ENCODE measurements at places on chromosomes 6 and 20.

GRCh38 chr20:38337561-38338140, 8.6 kb upstream of the LBP start:
- no peak for DNase-seq

DNA sequence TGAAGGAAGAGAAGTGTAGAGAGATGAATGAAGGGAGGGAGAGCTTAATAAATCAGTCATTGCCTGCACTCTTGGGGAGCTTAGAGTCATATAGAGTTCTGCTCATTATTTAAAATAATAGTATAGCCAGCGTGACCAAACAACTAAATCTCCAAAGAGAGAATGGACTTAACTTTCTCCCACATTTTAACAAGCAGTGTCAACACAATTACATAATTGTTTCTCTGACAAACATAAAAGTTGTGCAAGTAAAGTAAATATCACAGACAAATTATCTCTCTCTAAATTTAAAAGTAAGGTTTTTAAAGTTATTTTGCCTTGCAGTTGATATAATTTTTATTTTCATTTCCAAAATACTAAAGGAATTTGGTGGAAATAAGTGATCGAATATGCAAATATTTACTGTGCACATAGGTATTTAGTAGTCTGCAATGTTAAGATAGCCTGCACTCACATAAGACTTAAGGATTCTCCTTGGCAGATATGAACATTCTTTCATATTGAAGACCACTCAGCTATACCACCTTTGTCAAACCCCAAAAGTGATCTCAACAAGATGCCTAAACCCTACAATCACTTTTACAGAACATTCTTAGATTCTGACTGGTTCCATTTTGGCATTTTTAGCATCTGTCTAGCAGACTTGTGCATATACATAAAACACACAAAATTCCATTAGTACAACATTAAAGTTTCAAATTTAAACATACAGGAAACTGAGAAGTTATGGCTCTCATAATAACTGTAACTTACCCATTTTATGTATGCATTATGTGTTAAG, 67.7 kb downstream of the KIF6 start:
- no peak for DNase-seq

GRCh38 chr6:139277587-139277986, 14.2 kb downstream of the TXLNB start:
- no peak for DNase-seq

GRCh38 chr20:11553603-11554002, 364.1 kb upstream of the BTBD3 start:
- DNase-seq = no peak

- DNase-seq = no peak
Observed at GRCh38 chr6:9606435-9607134, 808.3 kb downstream of the TFAP2A start.

DNA sequence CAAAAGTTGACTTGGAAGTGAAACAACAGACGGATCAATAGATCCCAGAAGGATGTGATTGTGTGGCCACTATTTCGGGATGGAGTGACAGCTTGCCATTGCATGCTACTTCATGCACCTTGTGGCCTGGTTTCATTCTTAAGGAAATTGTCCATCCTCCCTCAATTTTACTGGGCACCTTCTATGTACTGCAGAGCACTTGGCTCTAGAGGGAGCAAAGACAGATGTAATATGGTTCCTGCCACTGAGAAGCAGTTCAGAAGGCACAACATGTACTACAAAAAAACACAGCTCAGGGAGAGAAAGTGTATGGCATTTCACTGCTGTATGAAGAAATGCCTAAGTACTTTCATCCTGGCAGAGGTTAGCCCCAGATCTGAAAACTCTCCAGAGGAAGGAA, 91.9 kb downstream of the FOXA2 start:
- no peak for DNase-seq

- no peak for DNase-seq
Observed at GRCh38 chr6:116136373-116136772, 10.4 kb upstream of the COL10A1 start.

All from CD8-positive, alpha-beta T cell (primary cell).